ENCODE measurements at places on chromosomes 3 and 15.

GRCh38 chr3:127684871-127685707 is 12.3 kb downstream of the ABTB1 start:
- no peak for DNase-seq

DNA sequence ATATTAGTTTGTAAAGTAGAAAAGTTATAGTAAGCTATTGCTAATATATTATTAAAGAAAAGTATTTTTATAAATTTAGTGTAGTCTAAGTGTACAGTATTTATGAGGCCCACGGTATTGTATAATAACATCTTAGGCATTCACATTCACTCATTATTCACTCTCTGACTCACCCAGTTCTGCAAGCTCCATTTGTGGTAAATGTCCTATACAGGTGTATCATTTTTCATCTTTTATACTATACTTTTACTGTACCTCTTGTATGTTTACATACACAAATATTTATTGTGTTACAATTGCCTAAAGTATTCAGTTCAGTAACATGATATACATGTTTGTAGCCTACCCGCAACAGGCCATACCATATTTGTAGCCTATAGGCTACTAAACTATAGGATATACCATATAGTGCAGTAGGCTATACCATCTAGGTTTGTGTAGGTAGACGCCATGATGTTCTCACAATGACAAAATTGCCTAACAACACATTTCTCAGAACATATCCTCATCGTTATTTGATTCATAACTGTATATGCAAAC is 246.8 kb upstream of the ALCAM start:
- DNase-seq, result no peak

DNA sequence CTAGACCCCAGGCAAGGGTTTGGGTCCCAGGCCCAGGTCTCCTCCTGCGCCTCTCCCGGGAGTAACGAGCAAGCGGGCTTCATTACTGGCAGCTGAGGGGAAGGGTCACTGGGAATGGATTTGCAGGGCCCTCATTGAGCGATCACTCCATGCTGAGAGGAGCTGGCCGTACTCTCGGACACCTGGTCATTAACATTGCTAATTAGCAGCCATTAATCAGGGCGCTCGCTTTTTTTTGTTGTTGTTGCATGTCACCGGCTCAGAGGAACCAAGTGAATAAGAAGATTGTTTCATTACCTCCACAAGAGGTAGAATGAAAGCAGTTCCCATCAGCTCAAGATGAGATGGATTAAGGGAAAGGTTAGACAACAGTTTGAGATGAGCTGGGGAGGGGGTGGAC is 293.0 kb upstream of the ATP11B start:
- no peak for DNase-seq

GRCh38 chr3:132874701-132875100 is 152.5 kb upstream of the NPHP3 start:
- DNase-seq, result no peak

- no peak for DNase-seq
These were observed 54.5 kb upstream of the FNDC3B start for GRCh38 chr3:171984883-171985282.

- no peak for DNase-seq
These were observed 22.1 kb downstream of the NCK1 start for GRCh38 chr3:136883967-136884720.

DNA sequence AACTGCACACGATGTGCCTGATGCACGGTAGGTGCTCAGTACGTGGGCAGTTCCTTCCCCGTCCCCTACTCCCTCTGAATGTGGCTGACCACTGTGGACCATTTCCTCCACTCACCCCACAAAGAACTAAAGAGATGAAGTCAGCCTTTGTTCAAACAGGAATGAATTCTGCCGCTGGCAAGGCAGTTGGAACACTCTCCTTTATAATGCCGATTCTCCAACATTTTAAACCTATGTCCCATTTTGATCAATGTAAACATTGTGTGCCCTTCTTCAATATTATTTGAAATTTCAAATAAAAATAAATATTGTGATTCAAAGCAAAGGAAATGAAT is 57.5 kb upstream of the MEF2A start:
- no peak for DNase-seq

Data from stimulated activated CD4-positive, alpha-beta T cell treated with anti-CD3 and anti-CD28 coated beads, Interleukin-4, amount 100 ng/mL, for 4 hours (primary cell).